CD4-positive, alpha-beta T cell treated with Interleukin-4 for 1 hour (primary cell): ENCODE measurements at places on chromosomes 16 and 17.

GRCh38 chr17:27341041-27341471 is 47.1 kb downstream of the WSB1 start:
- DNase-seq, result no peak

GRCh38 chr17:67456889-67457288 is 79.8 kb downstream of the PITPNC1 start:
- DNase-seq, result no peak

GRCh38 chr16:86960266-86960665 is 356.9 kb downstream of the C16orf95 start:
- no peak for DNase-seq

DNA sequence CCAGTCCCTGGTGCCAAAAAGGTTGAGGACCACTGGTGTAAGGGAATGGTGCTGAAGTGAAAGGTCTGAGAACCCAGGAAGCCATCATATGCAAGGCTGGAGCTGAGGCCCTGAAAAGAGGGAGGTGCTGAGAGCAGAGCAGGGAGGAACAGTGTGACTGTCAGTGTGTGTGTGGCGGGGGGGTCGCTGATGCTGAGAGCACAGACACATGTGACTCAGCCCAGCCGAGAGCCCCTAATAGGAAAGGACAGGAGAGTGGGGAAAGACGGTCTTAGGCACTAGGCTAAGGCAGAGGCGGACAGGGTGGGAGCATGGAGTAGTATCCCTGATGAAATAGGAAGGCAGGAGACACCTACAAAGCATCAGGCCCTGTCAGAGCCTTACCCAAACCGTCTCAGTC is 1.2 kb downstream of the B9D1 start:
- DNase-seq, result no peak
